ENCODE measurements at places on chromosomes 12 and 14.

GRCh38 chr14:55976655-55977054, 141.6 kb upstream of the PELI2 start:
- no peak for DNase-seq

- no peak for DNase-seq
Measured at GRCh38 chr12:58916921-58917511, 3.3 kb downstream of the LRIG3 start.

DNA sequence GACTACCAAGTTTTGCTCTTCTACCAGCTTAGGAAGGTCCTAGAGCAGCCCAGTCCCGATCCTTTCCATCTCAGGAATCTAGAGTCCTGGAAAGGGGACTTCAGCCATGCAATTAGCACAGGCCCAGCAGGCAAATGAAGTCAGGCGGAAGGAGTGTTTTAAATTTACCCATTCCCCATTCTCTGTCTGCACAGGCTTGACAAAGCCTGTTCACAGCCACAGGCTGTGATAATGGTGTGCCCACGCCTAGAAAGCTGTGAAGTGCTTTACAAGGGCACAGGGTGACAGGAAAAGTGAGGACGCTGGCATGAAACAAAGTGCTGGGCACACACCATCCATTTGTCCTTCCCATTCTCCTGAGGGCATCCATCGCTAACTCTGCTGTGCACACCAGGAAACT, 79.0 kb downstream of the PITPNM2 start:
- no peak for DNase-seq

GRCh38 chr14:77862154-77862786, 62.4 kb downstream of the ADCK1 start:
- peak; percentile 70 for DNase-seq

GRCh38 chr12:56805355-56805754, 42.2 kb downstream of the HSD17B6 start:
- DNase-seq, result no peak

DNA sequence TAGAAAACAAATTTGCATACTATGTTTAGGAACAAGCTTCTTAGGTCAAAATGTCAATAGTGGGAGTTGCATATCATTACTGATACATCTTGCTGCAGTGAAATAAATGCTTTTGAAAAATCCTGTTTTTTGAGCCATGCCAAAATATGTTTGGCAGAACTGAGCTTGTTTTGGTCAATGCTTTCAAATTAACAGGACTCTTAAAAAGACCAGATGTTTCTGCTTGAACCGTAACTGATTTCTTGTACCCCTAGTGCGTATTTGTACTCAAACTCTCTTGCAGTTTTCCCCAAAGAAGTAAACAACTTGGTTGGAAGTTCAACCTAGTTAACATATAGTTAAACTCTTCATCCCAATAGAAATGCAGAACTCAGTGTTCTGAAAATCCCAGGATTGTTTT, 3.4 kb downstream of the TRHDE start:
- DNase-seq, result no peak

DNA sequence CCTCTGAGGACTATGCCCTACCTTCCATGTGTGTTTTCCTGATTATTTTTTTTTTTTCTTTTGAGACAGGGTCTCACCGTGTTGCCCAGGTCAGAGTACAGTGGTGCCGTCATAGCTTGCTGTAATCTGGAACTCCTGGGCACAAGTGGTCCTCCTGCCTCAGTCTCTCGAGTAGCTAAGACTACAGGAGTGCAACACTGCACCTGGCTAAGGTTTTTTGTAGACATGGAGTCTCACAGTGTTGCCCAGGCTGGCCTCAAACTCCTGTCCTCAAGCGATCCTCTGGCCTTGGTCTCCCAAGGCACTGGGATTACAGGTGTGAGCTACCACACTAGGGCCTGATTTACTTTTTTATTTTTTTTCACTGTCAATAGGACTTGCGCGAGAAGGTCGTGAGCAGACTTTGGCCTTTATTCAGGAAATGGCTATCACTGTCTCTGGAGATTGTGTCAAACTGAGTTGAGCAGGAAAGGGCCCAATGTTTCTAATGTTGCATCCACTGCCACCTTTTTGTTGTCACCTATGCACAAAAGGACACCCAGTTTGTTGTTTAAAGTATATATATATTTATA, 47.7 kb downstream of the FLRT2 start:
- DNase-seq, result no peak

DNA sequence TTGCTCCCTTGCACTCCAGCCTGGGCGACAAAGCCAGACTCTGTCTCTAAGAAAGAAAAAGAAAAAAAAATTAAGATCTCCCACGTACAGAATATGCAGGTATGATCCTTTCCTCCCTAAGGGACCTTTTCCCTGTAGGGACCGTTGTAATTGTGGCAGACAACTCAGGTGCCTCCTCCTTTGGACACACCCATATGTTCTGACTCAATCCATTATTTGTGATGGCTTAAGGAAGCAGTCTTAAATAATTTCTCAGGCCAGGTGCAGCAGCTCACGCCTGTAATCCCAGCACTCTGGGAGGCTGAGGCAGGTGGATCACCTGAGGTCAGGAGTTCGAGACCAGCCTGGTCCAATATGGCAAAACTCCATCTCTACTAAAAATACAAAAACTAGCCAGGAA, 53.1 kb downstream of the TMCC3 start:
- DNase-seq, result no peak

DNA sequence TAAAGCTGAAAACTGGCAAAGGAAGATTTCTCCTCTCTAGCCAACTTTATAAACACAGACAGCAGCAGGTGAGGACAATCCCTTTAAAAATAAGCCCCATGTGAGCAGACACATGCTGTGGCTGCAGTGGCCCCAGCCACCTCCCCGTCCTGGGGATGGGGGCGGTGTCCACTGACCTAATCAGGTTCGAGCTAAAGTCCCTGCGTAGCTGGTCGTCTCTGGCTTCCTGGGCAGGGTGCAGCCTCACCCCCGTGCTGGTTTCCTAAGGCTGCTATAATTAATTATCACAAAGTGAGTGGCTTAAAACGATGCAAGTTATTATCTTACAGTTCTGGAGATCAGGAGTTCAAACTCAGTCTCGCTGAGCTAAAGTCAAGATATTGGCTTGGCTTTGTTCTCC, 1.0 kb downstream of the BDKRB1 start:
- no peak for DNase-seq

DNA sequence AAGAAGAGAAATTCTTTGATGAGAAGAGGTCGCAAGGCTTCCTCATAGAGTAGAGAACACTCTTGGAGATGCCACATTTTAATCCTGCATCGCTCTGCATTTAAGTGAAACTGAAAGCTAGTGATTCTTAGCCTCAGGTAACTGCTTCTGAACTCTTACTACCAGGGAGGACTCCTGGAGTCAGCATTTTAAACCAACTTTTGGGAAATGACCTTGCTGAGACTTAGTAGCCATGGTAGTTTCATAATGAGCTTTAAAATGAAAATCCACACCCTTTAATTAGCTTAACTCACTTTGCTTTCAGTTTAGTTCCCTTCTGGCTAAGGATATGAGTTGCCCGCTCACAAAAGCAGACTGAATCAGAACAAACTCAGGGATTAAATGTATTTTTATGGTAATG, 80.3 kb downstream of the SYNE2 start:
- DNase-seq, result no peak

GRCh38 chr12:57902478-57902969, 38.8 kb upstream of the ATP23 start:
- no peak for DNase-seq

DNA sequence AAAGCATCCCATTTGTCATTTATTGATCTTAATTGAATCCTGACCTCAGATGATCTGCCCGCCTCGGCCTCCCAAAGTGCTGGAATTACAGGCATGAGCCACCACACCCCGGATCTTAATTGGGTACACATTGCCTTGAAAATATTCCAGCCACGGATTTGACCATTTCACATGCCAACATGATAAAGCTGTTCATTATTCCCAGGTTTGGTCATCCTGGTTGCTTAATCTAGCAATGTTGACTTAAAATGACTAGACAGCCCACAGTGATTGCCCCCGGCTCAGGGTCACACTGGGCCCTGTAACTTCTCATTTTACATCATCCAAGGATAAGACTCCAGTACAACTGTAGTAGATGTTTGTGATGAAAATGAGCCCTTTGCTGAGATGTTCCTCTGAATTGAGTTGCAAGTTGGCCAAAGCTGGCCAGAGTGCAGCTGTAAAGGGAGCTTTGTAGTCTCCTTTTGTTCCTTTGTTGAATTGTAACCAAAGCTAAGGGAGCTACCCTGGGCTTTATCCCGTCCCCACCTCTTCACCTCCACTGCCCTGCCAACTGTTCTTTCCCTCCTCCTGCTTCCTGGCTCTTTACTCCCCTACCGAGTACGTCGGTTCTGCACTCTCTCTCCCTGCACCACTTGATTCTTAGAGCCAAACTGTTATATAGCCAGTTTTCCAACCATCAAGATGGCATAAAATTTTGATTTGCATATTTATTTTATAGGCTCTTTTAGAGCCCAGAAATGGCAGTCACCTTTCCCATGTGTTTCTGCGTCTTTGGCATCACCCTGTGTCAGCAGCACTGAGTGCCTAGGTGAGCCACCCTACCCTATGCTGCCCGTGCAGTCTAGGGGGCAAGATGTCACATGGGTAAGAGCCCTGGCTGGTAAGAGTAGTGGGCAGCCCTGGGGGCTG, 141.3 kb upstream of the HIF1A start:
- DNase-seq, result no peak

DNA sequence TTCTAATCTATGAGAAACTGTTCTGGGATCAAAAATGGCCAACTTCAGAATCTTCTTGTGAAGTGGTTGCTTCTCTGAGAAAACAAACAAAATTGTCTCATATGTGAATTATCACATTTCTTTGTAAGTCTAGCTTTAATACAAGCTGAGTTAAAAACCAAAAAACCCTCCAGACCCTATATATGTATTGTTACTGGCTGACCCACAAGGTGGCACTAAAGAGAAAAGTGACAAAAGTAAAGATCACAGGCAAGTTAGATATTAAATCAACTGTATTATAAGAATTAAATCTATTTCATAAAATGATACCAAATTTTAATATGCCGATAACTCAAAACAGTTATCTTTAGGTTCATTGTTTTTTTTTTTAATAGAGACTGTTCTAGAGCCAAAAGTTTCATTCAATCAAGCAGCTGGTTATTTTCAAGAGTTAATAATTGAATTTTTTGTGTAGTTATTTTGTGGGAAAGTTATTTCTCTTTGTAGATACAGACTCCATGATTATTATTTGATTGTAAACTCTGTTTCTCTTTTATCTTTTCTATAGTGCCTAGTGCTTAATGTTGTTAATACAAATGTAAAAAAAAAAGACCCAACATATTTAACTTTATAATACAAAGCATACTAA, 7.5 kb upstream of the TRHDE start:
- no peak for DNase-seq

- no peak for DNase-seq
Measured at GRCh38 chr14:74517731-74518130, 24.2 kb downstream of the ISCA2 start.

Measured in activated T-cell treated with anti-CD3 and anti-CD28 coated beads for 48 hours (primary cell).